A172 (cell line): ENCODE measurements at places on chromosomes 2 and 18. TPM values are rescaled to one million over a fixed set of nuclear protein-coding genes. Genes with fewer than 3 reads are reported as not detected.

GRCh38 chr2:35614640-35615039, 740.9 kb upstream of the CRIM1 start:
- DNase-seq: no peak

ZNF516 gene
- 2.1 and 4.8 TPM in 2 replicates for total RNA-seq

RIF1 gene
- 48.6 and 64.2 TPM in 2 replicates for total RNA-seq

- DNase-seq: no peak
These were observed 71.8 kb upstream of the SEC11C start for GRCh38 chr18:59067873-59068272.

DNA sequence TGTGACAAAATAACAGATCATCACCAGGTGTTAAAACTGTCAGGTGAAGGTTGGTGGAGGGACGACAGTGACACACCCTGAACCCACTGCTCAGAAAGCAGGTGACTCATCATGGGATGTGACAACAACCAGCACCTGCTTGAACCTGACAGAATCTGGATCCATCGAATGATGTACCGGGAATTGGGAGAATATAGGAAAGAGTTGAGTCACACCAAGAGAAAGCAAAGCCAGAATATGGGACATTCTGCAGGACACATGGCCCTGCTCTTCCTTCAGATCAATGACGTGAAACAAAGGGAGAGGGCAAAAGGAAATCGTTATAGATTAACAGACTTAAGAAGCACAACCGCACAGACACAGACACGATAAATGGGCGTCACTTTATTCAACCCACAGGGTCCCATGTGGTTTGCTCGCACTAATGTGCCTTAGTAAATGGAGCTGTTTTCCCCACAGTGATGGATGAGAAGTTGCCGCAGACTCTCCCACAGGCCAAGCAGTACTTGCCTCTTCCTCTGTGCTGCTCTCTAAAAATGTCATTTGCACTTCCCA, 100.1 kb downstream of the CRACDL start:
- DNase-seq: no peak

- no peak for DNase-seq
These were observed 531.2 kb upstream of the VRK2 start for GRCh38 chr2:57515366-57515765.

GRCh38 chr18:62586151-62586774, 63.4 kb downstream of the ZCCHC2 start:
- peak; percentile 57 for DNase-seq

DNA sequence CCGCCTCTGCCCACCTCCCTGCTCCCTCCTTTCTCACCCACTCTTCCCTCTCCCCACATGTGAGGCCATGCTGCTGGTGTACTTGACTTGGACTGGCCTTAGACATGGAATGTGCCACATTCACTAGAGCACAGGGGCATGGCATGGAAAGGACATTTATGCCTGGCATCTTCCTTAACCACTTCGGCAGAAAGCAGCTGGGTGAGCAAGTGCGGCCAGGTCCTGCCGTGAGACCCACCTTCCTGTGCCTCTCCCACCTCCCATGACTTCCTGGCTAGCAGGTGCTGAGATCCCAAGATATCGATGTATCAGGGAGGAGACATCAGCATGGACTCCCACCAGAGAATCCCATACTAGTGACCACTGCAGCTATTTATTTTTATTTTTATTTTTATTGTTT, 13.0 kb downstream of the GPR55 start:
- DNase-seq: no peak

DNA sequence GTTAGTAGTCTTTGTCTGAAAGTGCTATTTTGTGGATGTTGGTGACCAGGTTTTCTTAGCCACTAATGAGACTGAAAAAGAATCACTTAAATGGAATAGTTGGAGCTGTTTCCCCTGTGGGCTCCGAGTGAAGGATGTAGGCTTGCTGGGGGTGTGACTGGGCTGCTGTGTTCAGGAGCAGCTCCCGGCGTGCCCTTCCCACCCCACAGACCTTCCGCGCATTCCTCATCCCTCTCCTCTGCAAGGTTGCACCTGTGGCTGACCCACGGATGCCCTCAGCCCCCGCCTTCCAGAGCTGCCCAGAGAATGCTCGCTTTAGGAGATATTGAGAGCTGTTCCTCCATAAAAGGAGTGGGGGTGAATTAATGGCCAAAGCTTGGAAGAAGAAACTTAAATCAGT, 174.3 kb downstream of the LDLRAD4 start:
- DNase-seq: no peak

TUBA3E gene
- total RNA-seq: not detected in 2 replicates

GRCh38 chr2:128300151-128301020, 18.3 kb downstream of the HS6ST1 start:
- no peak for DNase-seq

STK39 gene
- 35.3 and 37.5 TPM in 2 replicates for total RNA-seq

SERPINB10 gene
- not detected in 2 replicates for total RNA-seq

- DNase-seq: no peak
These were observed 2.4 kb downstream of the HNRNPLL start for GRCh38 chr2:38600242-38600891.

SCN9A gene
- total RNA-seq: 6.3 and 8.2 TPM in 2 replicates

GRCh38 chr18:48790226-48790863, 160.4 kb downstream of the SMAD7 start:
- DNase-seq: no peak

PCARE gene
- total RNA-seq: not detected in 2 replicates
